CD8-positive, alpha-beta memory T cell (primary cell): ENCODE measurements at places on chromosomes 2 and 18.

DNA sequence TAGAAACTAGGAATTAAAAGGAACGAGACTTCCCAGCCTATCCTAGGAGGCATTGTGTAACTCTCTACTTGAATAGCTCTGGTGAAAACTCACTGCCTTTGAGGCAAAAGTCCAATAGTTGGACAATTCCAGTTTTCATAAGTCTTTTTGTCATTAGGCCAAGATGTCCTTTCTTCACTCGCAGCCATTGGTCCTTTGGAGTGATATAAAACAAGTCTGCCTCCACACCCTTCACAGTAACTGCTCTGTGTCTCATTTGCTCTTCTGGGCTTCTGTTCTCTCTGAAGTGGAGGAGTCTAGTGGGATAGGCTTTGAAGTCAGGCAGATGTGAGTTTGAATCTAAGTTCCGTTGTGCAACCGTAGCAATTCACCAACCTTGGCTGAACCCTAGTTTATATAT is 28.2 kb downstream of the ANTXR1 start:
- H3K27me3 ChIP-seq = no peaks in the 10 kb centered on the region
- no peak overlapping the region for H3K27ac ChIP-seq
- no peak overlapping the region for H3K4me3 ChIP-seq
- no peaks in the 10 kb centered on the region for H3K4me1 ChIP-seq

DNA sequence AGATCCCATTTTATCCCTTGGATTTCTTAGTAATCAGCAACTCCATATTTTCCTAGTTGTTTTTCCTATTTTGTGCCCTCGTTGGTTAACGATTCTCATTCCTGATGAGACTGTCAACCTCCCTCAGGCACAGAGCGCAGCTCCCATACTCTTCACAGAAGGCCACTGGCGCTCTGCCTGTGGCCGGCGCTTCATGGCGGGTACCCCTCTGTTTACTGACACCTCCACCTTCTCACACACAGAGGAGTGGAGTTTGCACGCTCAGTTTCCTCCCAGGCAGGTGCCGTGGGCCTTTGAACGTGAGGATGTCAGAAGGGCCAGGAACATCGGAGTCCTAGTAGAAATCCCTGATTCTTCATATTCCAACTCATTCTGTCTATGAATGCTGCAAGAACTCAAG is 139.0 kb downstream of the MBP start:
- no peak overlapping the region for H3K27ac ChIP-seq
- H3K27me3 ChIP-seq = no peaks in the 10 kb centered on the region
- no peaks in the 10 kb centered on the region for H3K4me1 ChIP-seq
- H3K4me3 ChIP-seq = no peak overlapping the region

- DNase-seq = no peak
- H3K4me3 ChIP-seq = no peak overlapping the region
- no peaks in the 10 kb centered on the region for H3K27me3 ChIP-seq
- no peak overlapping the region for H3K27ac ChIP-seq
- H3K4me1 ChIP-seq = no peaks in the 10 kb centered on the region
Measured at GRCh38 chr2:40048506-40048905, 269.4 kb upstream of the THUMPD2 start.

GRCh38 chr2:230840301-230840700 is 24.4 kb upstream of the ITM2C start:
- H3K27ac ChIP-seq = no peak overlapping the region
- no peaks in the 10 kb centered on the region for H3K4me1 ChIP-seq
- H3K36me3 ChIP-seq = no peaks in the 10 kb centered on the region
- H3K27me3 ChIP-seq = no peaks in the 10 kb centered on the region
- H3K4me3 ChIP-seq = no peak overlapping the region
- DNase-seq = no peak

DNA sequence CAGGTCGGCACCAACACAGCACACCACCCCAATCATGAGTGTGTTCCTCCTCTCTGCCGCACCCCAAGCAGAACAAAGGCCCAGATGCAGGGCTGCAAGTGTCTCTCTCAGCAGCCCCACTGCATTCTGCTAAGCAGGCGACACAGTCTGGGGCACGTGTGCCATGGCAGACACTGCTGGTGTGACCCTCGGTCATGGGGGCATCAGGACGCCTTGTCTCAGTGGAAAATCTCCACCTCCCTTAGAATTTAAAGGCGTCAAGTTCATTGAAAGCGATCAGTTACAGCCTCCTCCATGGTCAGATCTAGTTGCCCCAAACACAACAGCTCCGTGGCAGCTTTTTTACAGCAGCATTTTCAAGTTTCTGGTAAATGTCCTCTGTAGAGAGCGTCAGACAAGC is 57.2 kb downstream of the ADNP2 start:
- H3K27ac ChIP-seq = no peak overlapping the region
- H3K4me3 ChIP-seq = no peak overlapping the region
- no peaks in the 10 kb centered on the region for H3K36me3 ChIP-seq
- DNase-seq = no peak
- H3K27me3 ChIP-seq = no peaks in the 10 kb centered on the region

DNA sequence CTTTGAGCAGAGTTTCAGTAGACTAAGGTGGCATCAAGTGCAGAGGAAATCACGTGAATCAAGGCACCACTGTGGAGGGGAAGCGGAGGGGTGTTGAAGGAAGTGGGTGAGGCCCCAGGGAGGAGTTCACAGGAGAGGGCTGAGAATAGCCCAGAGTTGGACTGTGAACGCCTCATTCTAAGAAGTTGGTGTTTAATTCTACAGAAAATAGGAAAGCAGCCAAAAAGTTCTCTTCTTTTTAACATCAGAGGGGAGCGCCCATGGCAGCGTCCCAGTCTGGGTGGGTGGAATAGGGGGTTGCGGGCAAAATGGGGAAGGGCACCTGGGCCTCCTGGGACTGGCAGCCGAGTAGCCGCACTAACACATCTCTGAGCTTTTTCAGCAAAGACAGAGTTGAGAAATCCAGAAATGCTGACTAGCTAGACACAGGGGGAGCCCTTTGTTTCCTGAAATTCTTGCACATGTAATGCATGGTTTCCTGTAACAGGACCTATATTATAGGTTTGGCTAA is 97.0 kb downstream of the NEB start:
- H3K4me1 ChIP-seq = peaks cover 42% of the 10 kb centered on the region
- DNase-seq = peak; percentile 41
- peak overlapping the region; percentile 35 for H3K27ac ChIP-seq
- peak overlapping the region; percentile 40 for H3K4me3 ChIP-seq
- no peaks in the 10 kb centered on the region for H3K36me3 ChIP-seq
- H3K27me3 ChIP-seq = no peaks in the 10 kb centered on the region

DNA sequence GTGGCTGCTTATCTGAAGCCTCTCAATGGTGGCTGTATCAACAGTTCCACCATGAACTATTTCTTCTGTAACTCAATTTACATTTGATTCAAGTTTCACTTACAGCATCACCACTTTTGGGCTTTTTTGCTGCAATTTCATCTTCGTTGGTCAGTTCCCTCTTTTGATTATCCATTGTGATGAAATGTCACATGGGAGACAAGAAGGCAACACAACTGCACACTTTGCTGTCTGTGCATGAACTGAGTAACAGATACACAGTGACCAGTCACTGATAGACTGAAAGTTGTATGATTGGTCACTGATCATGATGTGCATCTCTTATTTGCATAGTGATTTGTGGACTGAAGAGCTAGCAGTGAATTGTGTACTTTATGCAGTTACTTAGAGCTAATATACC is 130.7 kb upstream of the RNF152 start:
- H3K27me3 ChIP-seq = no peaks in the 10 kb centered on the region
- H3K4me3 ChIP-seq = no peak overlapping the region
- H3K4me1 ChIP-seq = no peaks in the 10 kb centered on the region
- H3K27ac ChIP-seq = no peak overlapping the region
- no peak for DNase-seq

DNA sequence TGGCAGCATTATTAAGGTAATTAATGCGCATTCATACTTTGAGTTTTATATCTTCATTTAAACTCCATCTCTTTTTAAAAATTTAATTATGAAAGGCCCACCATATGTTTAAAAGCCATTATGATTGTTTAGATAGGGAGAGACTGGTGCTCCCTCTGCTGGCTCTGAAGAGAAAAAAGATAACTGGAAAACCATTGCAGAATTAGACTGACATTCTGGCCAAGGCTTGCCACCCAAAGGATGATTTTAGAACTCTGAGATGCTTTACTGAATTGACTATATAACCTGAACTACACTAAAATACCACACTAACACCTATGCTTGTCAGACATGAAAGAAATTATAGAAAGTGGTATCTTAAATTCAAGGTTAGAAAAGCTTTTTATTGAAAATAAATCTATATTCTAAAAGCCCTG is 127.6 kb upstream of the SPOPL start:
- no peaks in the 10 kb centered on the region for H3K4me1 ChIP-seq
- H3K4me3 ChIP-seq = no peak overlapping the region
- no peak overlapping the region for H3K27ac ChIP-seq

DNA sequence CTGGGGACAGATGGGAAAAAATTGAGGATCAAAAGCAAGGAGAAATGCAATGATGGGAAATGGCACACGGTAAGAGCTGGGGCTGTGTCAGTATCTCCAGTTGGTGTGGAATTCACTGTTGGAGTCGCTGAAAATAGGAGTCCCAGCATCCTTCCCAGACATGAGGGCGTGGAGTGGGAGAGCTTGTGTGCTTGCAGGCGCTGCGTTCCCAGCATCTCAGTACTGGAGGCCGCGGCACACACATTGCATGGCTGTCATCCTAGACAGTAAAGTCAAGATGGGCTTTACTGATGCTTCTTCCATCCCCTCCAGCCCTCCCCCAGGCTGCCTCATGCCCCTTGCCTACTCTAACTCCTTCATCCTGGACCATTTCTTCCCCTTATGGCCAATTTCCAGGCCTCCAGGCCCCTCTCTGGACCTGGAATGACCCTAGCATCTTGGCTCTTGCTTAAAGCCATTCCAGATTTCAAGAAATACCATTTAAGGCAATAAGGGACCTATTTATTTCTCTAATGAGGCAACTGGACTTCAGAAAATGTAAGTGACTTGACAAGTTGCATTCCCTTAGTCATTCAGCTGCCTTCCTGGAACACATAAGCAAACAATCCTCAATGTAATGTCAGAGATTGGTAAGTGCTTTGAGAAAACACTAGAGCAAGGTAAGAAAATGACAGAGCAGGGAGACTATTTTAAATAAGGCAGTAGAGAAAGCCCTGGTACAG is 70.5 kb upstream of the TTC39C start:
- no peak for DNase-seq
- no peak overlapping the region for H3K27ac ChIP-seq
- peaks cover 12% of the 10 kb centered on the region for H3K4me1 ChIP-seq
- no peak overlapping the region for H3K4me3 ChIP-seq

GRCh38 chr2:231666171-231667095 is 41.9 kb upstream of the PTMA start:
- no peak for DNase-seq
- no peaks in the 10 kb centered on the region for H3K36me3 ChIP-seq

DNA sequence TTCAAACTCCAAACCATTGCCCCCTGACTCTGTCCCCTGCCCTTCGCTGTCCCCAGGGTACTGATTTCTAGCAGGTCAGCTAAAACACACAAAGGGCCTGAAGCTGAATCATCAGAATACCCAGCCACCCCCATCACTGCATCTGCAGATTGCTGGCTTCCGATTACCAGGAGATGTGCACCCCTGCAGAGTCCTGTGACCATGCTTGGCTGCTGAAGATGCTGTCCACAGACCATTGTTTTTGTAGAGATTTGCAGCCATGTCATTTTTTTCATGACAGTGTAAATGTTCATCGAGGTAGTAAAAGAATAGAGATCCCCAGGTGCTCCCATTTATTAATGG is 463.3 kb downstream of the STK39 start:
- H3K4me1 ChIP-seq = no peaks in the 10 kb centered on the region
- no peak overlapping the region for H3K4me3 ChIP-seq
- H3K36me3 ChIP-seq = no peaks in the 10 kb centered on the region
- DNase-seq = no peak

- H3K36me3 ChIP-seq = peaks cover 15% of the 10 kb centered on the region
- peak overlapping the region; percentile 15 for H3K4me3 ChIP-seq
- H3K4me1 ChIP-seq = peaks cover 27% of the 10 kb centered on the region
- no peak for DNase-seq
Measured at GRCh38 chr2:96594691-96595152, 43.4 kb downstream of the KANSL3 start.

DNA sequence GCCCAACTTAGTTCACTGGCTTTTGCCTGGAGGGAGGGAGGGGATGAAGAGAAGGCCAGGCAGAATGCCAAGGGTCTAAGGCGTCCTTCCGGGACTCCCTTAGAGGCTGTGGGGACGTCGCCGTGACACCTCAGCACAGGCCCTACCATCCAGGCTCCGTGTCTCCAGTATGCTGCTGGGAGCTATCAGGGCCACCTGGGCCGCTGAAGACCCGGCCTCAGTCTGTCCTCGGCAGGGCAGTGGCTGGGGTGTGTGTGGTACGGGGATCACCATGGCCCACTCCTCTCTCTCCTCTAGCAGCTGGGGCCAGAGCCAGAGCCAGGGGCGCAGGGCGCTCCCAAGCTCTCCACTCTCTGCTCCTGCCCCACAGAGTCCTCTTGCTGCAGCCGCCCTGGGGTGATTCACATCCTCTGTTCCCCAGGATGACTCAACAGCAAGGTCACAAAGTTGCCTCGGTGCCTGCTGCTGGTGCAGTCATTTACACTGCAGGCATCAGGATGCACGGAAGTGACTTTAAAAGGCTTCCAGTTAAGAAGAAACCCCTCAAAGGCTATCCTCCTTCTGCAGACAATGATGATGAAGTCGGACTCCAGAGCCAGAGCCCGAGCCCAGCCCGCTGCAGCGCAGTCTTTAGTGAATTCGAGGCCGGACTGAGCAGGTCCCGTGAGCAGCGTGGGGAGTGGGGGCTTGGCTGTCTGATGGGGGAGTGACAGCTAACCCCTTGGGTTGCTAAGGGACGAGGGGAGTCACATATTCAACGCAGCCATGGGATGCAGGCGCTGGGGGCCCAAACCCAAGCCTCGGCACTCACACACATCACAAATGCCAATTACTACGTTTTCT is 31.9 kb downstream of the SNORC start:
- no peak overlapping the region for H3K4me3 ChIP-seq
- no peaks in the 10 kb centered on the region for H3K27me3 ChIP-seq
- no peak for DNase-seq

DNA sequence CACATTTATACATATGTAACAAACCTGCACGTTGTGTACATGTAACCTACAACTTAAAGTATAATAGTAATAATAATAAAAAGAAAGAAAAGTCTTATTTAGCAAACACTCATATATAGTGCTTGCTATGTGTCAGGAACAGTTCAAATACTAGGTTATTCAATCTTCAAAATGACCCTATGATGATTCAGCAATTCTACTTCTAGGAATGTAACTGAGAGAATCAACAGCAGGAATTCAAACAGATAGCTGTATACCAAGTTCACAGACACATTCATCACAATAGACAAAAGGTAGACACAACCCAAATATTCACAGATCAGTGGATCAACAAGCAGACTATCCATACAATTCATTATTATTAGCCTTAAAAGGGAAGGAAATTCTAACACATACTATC is 69.5 kb downstream of the MYO5B start:
- H3K36me3 ChIP-seq = no peaks in the 10 kb centered on the region
- DNase-seq = no peak
- H3K27ac ChIP-seq = no peak overlapping the region

GRCh38 chr2:176395273-176395854 is 126.1 kb downstream of the MTX2 start:
- no peak for DNase-seq
- H3K36me3 ChIP-seq = no peaks in the 10 kb centered on the region
- H3K4me3 ChIP-seq = no peak overlapping the region
- no peak overlapping the region for H3K27ac ChIP-seq
- H3K27me3 ChIP-seq = no peaks in the 10 kb centered on the region
- H3K4me1 ChIP-seq = no peaks in the 10 kb centered on the region
